Stimulated activated CD4-positive, alpha-beta T cell treated with anti-CD3 and anti-CD28 coated beads, Interleukin-2, amount 100 ng/mL, for 48 hours (primary cell): ENCODE measurements at places on chromosomes 6 and 20.
A peak's percentile ranks its signal among the peaks of the same experiment; 100 is the strongest.

GRCh38 chr6:156849806-156850205 lies 72.6 kb downstream of the ARID1B start:
- no peak for DNase-seq

GRCh38 chr20:33769043-33769442 lies 37.2 kb downstream of the ZNF341 start:
- no peak for DNase-seq

GRCh38 chr6:9646342-9647070 lies 768.4 kb downstream of the TFAP2A start:
- no peak for DNase-seq

DNA sequence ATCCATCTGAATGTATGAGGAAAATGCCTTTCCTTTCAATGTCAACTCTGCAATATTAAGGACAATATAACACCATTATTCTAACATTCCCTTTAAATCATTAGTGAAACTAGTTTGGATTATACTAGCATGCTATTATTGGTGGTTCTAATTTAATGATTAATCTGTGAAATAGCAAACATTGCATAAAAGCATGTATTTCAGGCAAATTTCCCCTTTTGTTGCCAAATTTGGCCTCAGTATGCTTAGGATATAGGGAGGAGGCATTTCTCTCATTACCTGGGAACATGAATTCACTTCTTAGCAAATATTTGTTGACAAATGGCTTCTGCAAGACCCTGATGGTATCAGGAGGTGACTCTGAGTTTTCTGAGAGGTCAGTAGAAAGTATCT lies 1.6 kb downstream of the TPMT start:
- no peak for DNase-seq

DNA sequence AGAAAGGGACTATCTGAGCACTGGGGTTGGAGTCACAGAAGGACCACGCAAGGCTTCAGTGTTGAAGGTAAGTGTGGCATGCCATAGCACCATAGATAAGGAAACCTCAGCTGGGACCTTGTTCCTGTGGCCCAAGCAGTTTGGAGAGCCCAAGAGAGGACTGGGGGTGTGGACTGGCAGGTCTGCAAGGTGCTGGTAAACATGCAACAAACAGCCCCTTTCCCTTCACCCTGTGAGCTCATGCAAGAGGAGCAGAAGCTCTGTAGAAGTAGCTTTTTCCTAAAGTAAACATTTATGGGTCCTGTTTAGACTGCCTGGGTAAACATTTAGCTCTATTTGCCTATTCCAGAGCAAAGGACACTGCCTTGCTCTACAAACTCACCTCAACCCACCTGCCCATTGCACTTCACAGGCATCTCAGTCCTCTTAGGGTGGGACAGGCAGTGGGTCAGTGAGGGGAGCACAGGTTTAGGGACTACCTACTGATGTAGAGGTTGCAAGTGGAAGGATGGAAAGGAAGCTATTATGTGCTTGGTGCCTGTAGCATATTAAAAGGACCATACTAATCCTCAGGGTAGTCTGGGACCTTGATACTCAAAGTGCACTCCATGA lies 12.0 kb downstream of the ZSCAN31 start:
- DNase-seq, result no peak

- no peak for DNase-seq
Measured at GRCh38 chr6:131840441-131840840, 32.6 kb downstream of the ENPP1 start.

DNA sequence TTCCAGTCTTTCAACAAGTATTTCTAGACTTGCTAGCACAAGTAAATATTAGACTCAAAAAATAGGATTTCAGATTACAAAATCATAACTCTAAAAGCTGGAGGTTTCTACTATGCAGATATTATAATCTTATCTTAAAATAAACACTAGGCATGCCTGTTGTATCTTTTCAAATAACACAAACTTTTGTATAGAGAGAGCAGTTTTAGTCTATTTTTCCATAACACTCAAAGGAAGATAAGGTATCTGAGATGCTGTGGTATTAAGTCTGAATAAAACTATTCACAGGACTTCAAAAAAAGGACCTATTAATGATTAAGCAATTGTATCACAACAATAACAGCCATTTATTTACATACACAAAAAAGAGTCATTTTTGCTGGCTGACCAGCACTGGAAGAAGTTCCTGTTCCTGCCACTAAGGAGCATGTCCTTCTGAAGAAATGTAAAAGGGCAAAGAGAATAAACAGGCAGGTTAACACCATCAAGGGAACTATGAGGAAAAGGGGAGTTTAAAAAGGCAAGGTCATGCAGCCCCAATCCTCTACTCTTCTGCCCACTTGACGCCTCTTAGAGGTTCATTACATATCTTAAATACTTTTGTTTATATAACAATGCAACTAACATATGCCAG lies 39.4 kb downstream of the REPS1 start:
- no peak for DNase-seq

GRCh38 chr6:122620428-122620827 lies 10.2 kb downstream of the PKIB start:
- no peak for DNase-seq

GRCh38 chr6:102749210-102749971 lies 1355.9 kb downstream of the GRIK2 start:
- no peak for DNase-seq

GRCh38 chr20:9407805-9408421 lies 106.5 kb upstream of the LAMP5 start:
- peak; percentile 48 for DNase-seq

- no peak for DNase-seq
Measured at GRCh38 chr20:36362978-36363713, 57.0 kb downstream of the DLGAP4 start.

GRCh38 chr20:61298661-61299060 lies 46.6 kb downstream of the CDH4 start:
- DNase-seq, result no peak

DNA sequence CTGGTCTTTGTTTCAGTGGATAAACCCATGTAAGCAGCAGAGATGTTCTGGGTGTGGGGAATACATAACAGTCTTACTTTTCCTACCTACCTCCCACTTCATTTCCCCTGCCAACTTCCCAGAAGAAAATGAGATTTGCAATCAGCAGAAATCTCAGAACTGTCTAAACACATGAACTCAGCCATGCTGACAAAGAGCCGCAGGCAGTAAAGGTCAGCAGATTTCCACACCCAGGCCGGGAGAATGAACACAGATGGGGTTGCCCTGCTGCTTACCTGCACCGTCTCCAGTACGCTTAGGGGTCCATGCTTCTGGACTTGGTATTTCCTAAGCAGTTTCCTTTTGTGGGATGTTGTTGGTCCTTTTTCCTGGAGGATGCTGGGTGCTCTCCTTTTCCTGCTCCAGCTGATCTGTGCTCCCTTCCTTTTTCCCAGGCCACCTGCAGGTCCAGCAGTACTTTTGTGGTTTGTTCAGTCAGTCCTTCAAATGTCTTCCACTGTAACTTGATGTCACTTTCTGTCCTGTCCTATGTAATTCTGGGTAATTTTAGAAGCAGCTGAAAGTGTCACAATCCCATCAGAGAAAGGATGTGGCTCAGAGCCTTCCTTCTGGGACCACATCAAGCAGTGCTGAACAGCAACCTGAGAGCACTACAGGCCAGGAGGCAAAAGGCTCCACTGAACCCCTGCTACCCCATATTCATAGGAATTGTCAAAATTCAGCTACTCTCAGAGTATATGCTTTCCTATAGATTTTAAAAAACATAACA lies 129.0 kb downstream of the CEP57L1 start:
- DNase-seq, result no peak

DNA sequence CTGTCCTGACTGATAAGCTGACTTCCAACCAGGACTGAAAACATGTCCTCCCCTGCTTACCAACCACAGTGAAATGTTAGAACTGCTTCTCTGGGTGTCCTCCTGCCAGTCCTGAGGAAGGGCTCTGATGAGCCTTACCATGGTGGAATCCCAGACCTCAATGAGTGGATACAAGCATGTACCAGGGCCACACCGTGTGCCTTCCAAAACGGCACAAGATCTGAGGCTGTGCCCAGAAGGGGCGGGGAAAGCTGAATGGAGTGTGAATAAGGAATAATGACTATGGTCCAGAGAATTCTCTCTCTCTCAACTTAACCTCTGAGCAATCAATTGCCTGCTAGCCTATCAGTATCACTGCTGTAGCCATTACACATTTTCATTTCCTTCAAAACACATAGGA lies 51.7 kb downstream of the PDE10A start:
- no peak for DNase-seq

- DNase-seq, result no peak
Measured at GRCh38 chr20:32488066-32488838, 96.9 kb downstream of the NOL4L start.

GRCh38 chr6:44696099-44696498 lies 308.6 kb downstream of the CDC5L start:
- no peak for DNase-seq

GRCh38 chr6:19410481-19410880 lies 426.7 kb upstream of the ID4 start:
- no peak for DNase-seq

- DNase-seq, result no peak
Measured at GRCh38 chr20:57693002-57693582, 16.7 kb downstream of the PMEPA1 start.

- no peak for DNase-seq
Measured at GRCh38 chr6:2135401-2135800, 110.0 kb downstream of the GMDS start.

DNA sequence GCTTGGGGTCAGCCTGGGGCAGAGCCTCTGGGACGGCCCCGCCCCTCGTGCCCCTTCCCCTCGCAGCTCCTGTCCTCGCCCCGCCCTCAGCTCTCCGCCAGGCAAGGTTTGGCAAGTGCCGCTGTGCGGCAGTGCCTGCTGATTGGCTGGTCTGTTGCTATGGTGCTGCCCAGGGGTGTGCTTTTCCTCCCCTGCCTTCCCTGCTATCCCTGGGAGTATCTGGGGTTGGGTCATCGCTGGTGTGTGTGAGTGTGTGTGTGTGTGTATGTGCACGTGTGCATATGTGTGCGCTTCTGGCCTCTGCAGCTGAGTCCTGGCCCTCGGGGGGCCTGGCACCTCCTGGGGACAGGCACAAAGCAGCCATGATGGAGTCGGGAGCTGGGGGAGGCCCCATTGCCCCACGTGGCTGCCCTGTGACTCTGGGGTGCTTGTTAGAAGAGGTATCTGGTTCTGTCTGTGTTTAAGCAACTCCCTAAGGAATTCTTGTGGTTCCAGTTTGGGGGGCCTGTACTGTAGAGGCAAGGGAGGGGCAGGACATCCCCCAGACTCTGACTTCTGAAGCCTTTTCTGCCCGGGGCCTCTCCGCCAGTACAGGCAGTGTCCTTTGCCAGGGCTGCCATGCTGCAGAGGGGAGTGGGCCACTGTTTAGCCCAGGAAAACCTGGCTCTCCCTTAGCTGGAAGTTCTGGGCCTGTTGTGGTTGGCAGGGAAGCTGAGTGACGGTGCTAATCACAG lies 6.9 kb downstream of the RTEL1 start:
- no peak for DNase-seq

DNA sequence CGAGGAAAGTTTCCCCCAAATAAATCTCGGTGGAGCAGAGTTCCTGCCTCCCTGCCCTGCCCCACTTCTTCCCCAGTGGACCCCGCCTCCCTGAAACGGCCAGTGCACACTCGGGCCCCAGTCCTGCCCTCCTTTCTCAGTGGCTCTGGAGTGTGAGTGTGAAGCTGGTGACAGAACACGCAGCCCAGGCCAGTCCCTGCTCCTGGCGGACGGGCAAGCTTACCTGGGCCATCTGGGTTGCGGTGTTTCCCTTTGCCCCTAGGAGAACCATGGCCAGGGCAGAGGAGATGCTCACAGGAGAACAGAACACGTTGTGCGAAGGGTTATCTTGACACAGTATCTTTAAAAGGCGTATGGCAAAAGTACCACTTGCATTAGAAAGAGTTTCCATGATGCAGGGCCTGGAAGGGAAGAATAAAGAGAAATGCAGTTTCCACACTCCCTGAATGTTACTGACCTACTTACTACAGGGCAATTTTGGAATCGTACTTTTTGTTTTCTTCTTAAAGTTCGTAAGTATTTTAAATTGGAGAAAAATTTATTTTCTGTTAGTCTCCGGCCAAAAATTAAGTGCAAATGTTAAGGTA lies 2.8 kb downstream of the SERPINB9 start:
- no peak for DNase-seq
